ENCODE measurements at places on chromosomes 7 and 10.

DNA sequence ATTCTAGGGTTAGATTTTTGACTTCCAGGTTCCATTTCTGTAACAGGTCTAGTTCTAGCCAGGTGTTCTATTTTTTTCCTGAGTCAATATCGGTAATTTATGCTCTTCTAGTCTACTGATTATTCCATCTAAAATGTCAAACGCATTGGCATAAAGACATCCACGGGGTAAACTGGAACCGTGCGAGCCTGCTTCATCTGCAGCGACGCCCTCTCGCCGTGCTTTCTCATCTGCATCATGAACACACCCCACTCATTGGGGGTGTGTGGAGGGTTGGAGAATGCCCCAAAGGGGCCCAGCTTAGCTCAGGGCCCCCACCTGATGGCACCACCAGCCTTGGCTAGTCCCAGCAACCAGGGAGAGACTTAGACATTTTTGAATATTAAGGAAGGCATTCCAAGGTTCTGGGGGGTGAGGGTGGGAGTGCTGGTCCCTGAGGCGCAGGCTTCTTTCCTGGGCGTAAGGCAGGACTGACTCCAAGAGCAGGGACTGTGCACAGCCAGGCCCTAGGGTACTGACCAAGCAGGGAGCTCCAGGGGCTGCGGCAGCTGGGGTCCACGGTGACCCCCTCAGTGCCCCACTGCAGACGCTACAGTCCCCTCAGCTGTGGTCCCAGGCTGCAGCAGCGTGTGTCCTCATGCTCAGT lies 12.9 kb upstream of the CRYGN start:
- DNase-seq, result no peak

GRCh38 chr10:48661441-48661840 lies 23.2 kb upstream of the WDFY4 start:
- DNase-seq, result no peak

GRCh38 chr10:120017733-120018417 lies 125.3 kb downstream of the SEC23IP start:
- no peak for DNase-seq

DNA sequence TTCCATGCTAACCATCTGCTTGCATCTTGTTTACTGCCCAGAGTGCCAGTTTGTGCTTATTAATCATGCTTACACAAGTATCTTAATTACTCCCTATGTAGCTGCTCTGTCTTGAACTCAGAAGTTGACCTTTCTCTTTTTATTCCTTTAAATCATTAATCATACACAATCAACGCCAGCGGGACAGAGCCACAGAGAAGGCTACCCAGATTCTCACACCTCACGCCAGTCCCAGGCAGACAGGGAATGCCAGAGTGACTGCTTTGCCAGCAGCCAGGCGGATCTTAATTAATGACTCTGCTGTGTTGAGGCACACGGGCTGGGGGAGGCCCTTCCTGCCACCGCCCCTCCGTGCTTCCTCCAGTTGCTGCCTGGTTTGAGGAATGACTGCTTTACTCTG lies 229.4 kb downstream of the LRMDA start:
- no peak for DNase-seq

- no peak for DNase-seq
These were observed 1019.8 kb downstream of the CNTNAP2 start for GRCh38 chr7:147136352-147136751.

DNA sequence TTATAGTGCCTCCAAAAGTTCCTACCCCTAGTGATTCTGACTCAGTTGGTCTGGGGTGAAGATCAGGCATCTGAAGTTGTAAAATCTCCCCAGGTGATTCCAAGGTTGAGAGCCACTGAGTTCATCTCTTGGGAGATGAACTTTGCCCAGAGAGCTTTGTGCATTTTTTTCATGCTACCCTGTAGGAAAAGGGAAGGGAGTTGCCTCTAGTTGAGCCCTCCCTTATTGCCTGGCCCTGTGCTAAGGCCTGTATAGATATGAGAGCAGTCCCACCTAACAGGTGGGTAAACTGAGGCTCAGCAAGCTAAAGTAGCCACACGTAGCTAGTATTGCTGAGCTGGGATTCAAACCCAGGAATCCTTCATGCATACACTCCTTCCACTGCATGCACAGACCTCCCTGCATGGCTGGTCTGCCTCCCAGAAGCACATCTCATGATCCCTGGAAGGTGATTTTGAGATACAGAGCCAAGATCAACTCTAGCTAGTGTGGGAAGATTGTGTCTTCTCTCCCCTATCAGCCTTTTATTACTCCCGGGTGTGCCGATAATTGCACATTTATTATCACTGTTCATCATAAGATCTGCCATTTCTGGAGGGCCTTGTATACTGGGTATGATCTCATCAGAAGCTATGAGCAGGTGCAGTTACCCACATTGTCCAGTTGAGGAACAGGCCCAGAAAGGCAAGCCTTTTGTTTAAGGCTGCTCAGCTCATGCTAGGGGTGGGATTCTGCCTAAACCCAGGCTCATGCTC lies 47.0 kb downstream of the TBATA start:
- DNase-seq, result no peak

- DNase-seq, result no peak
These were observed 326.0 kb upstream of the MTPN start for GRCh38 chr7:136303162-136303561.

DNA sequence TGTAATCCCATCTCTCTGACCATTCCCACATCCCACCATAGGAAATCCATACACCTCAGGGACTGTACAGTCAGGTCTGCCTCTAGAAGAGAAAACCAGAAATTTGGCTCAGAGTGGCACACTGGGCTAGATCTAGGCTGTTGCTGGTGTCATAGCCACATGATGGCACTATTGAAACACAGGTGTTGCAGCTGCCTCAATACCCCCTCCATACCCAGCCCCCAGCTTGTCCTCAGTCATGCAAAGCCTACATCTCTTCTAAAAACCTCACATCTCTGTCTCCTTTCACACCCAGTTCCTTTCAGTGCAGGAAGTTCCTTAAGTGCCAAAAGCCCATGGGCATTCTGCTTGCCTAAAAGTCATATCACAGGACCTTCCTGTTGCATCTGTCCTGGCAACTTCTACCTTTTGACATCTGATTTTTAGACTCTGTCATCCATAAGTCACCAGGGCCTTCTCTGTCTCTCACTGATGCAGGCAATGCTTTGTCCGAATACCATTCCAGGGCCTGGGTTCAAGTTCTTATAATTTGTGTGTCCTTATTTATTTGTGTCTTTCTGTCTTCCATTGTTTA lies 27.0 kb upstream of the HIBADH start:
- peak; percentile 17 for DNase-seq

GRCh38 chr7:47535704-47536628 lies 45.9 kb downstream of the TNS3 start:
- DNase-seq, result no peak

GRCh38 chr7:117942780-117943179 lies 69.5 kb upstream of the CTTNBP2 start:
- DNase-seq, result no peak

DNA sequence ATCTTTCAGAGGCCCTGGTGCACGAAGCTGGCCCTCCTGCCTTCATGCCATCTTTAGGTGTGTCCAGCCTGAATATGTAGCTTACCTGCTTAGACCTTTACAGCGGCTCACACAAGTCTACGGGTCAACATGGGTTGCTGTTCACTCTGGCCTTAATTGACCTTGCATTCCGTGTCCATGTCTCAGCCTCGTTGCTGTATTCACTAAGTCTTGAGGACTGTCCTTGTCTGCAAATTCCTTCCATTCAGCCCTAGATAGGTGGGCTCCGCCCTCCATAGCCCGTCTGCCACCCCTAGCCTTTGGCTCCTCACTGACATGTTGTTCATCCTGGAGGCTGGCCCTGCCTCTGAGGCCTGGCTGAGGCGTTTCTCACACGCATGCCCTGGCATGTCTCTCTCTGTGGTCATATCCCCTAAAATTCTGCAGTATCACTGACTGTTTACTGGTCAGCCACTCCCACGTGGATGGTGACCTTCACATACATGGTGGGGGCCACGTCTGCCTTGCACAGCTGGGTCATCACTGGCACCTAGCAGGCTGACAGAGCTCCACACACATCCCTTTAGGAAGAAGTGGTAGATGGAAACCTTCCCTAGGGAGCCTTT lies 394.1 kb upstream of the MKI67 start:
- no peak for DNase-seq

DNA sequence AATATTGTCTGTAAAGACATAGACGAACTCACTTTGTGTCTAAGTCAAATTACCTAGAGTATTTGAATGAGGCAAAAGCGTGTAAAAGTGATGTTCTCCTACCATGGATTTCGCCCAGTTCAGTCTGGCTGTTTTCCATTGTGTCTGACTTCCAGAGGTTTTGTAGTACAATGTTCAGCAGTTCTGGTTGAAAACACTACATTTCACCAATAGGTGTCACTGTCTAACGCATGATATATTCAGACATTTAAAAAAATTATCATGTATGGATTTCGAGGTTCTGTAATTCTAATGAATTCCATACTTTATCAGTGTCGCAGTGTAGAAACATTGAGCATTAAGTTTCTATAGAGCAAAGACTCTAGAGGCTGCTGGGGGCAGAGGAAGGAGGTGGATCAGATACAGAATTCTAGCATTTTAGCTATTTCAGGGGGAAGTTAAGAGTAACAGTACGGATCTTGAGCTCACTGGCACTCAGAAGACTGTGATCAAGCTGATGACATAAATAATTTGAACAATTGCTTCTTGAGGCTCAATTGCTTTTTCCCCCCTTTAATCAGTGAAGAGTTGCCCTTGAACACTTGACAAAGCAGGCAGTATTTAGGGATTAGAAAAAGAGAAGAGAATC lies 196.9 kb upstream of the RHOBTB1 start:
- DNase-seq, result peak; percentile 15

GRCh38 chr10:48541144-48541795 lies 63.6 kb downstream of the ARHGAP22 start:
- no peak for DNase-seq

- DNase-seq, result peak; percentile 68
These were observed 98.2 kb upstream of the PRKCQ start for GRCh38 chr10:6678211-6678803.

GRCh38 chr7:21054427-21055112 lies 267.9 kb upstream of the SP8 start:
- no peak for DNase-seq

DNA sequence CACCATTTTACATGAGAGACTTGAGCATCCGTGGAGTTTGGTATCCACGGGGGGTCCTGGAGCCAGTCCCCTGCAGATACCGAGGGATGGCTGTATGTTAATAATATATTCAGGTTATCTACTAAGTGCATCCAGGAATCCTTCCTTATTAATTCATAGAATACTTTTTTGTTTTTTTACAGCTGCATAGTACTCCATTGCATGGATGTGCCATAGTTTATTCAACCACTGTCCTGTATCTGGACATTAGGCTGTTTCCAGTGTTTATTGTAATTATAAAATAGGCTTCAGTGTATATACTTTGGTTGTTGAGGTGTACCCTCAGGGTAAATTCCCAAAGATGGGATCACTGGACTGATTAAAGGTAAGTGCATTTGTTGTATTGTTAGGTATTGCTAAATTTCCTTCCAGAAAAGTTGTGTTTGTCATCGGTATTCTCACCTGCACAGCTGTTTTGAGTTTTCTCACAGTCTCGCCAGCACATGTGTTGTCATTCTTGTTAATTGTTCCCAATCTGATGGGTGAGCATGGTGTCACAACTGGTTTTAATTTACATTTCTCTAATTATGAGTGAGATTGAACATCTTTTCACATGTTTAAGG lies 55.1 kb downstream of the INPP5F start:
- no peak for DNase-seq

GRCh38 chr10:89037096-89037495 lies 46.5 kb downstream of the FAS start:
- no peak for DNase-seq

DNA sequence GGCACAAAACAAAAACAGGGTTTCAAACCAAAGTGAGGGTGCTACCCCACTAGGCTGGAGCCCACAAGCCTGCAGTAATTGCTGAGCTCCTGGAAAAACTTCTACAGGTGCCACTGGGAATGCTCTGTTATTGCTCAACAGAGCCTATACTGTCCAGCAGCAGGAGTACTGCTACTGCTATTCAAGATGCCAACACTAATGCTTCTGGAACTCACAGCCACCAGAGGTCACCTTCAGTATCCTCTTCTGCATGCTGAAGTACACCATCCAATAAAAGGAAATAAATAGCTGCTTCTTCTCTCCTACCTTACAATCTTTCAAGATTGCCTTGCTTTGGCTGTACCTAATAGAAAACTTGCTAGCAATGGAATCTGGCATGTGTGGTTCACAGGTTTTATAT lies 222.0 kb downstream of the LRRN3 start:
- no peak for DNase-seq

DNA sequence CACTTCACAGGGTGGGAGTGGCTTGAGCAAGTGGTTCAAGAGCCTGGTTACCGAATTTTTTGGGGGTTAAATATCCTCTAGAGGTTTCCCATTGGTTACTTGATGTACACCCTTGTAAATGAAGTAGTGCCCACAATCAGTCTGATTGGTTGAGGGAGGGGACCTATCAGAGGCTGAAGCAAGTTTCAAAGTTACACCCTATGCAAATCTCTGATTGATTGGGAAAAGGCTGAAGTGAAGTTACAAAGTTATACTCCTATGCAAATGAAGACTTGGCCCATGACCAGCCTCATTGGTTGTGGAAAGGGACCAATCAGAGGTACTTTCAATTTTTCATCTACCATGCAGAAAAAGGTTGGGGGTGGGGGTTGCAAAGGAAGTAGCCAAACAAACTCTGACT lies 34.7 kb downstream of the UBE2D4 start:
- DNase-seq, result no peak

- DNase-seq, result no peak
These were observed 23.5 kb upstream of the TBX20 start for GRCh38 chr7:35277359-35277758.

DNA sequence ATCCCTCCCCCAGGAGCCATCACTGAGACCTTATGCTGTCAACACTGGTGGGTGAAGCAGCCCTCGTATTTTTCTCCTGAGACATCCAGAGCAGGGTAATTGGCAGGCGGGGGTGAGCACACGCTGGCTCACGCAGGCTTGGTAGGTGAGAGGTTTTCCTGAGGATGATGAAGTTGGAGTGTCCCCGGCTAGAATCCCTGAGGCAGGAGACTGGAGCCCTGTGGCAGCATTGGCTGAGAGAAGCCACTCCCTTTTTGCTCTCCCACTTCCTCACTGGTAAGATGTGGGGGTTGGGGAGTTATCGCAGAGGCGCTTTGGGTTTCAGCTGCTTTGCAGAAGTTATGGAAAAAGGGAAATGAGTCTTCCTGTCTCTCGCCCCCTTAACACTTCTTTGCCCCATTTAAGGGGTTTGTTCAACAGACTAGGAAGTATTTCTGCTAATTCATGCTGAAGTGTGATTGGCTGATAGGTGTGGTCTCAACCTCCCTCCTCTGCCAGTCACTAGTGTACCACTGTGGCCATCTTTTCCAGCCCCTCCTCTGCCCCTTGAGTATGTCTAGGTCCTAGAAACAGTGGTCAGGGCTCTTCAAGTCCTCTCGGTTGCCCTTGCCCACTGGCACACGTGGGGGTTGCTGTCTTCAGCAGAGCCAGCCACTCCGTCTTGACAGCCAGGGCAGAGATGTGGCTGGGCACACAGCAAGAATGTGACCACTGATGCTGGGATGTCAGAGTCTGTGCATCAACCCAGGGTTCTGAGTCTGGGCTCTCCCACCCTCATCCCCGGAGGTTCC lies 5.7 kb downstream of the ARPC1B start:
- peak; percentile 63 for DNase-seq

- peak; percentile 13 for DNase-seq
These were observed 404.2 kb downstream of the THSD7A start for GRCh38 chr7:11427686-11428273.

GRCh38 chr7:30782690-30783089 lies 11.5 kb downstream of the MINDY4 start:
- no peak for DNase-seq

- DNase-seq, result no peak
These were observed 170.6 kb downstream of the LCOR start for GRCh38 chr10:97002670-97003069.
